Panc1 (cell line): ENCODE measurements at places on chromosomes 16 and 17. TPM values are rescaled to one million over a fixed set of nuclear protein-coding genes. Genes with fewer than 3 reads are reported as not detected.
A peak's percentile ranks its signal among the peaks of the same experiment; 100 is the strongest.

DNA sequence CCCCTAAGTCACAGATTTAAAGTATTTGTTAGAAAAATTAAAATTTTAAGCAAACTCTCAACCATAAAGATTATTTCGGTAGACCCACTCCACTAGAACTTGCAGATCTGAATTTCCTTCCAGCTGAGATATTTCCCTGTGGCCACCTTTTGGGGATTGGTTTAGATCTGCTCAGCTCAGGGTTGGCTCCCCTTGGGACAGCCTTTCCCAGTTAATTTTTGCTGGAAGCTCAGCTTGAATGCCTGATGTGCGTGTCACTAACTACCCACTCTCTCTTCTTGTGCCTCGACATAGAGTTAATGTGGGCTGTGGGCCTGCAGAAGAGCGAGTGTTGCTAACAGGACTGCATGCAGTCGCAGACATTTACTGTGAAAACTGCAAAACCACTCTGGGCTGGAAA is 57.6 kb downstream of the YPEL2 start:
- H3K4me3 ChIP-seq = no peak overlapping the region
- no peaks in the 10 kb centered on the region for H3K36me3 ChIP-seq
- H3K27ac ChIP-seq = no peak overlapping the region
- no peaks in the 10 kb centered on the region for H3K4me1 ChIP-seq
- no peak for DNase-seq

Gene GJC1
- 89.4 TPM for total RNA-seq

DNA sequence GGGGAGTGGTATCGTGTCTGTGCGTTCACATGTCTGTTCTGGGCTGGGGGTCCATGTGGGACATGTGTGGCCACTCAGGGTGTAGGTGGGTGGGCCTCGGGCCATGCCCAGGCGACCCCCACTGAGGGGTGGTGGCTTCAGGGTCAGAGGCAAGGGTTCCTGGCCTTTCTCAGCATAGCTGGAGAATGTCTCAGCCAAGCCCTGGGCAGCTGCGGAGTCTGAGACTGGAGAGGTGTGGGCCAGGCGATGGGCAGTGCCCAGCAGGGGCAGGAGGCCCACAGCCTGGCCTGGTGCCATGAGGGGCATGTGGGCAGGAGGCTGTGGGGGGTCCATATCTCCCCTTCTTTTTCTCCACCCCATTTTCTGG is 1.2 kb downstream of the FSCN2 start:
- no peaks in the 10 kb centered on the region for H3K27me3 ChIP-seq
- H3K4me3 ChIP-seq = no peak overlapping the region
- H3K4me1 ChIP-seq = peaks cover 11% of the 10 kb centered on the region
- H3K36me3 ChIP-seq = no peaks in the 10 kb centered on the region
- DNase-seq = no peak
- no peak overlapping the region for H3K27ac ChIP-seq

Gene PTX4
- not detected for total RNA-seq

- no peaks in the 10 kb centered on the region for H3K27me3 ChIP-seq
- no peaks in the 10 kb centered on the region for H3K4me1 ChIP-seq
- H3K27ac ChIP-seq = no peak overlapping the region
- no peaks in the 10 kb centered on the region for H3K36me3 ChIP-seq
Measured at GRCh38 chr17:12731839-12732238, 57.5 kb upstream of the ARHGAP44 start.

Gene NPW
- total RNA-seq = 15.3 TPM

- no peak overlapping the region for H3K27ac ChIP-seq
- H3K4me3 ChIP-seq = no peak overlapping the region
Measured at GRCh38 chr16:70738083-70738977, 52.5 kb upstream of the MTSS2 start.

- H3K4me1 ChIP-seq = 0 out of 2 replicates have a peak, but pooled peaks cover 2% of the 10 kb centered on the region
- no peaks in the 10 kb centered on the region for H3K36me3 ChIP-seq
- H3K4me3 ChIP-seq = no peak overlapping the region
Measured at GRCh38 chr17:29357821-29358232, 32.3 kb upstream of the TAOK1 start.

- no peaks in the 10 kb centered on the region for H3K4me1 ChIP-seq
- no peak for DNase-seq
- no peaks in the 10 kb centered on the region for H3K36me3 ChIP-seq
Measured at GRCh38 chr16:84458606-84459532, 45.6 kb downstream of the MEAK7 start.

Gene OTOP3
- total RNA-seq = not detected

DNA sequence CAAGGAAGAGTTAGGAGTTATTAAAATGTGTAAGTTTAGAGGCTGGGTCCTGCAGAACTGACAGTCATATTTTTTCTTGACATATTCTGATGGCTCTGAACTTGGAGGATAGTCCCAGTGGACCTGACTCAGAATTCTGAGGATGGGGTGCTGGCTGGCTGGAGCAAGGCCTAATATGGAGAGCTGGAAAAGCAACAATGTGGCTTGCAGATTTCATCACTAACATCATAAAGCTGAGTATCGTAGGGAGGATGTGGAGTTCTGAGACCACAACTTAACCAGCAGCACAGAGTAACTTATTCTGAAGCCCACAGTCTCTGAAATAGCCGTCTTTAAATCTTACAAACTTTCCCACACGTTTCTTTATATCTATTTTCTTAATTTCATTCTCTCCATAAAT is 2.3 kb downstream of the KRTAP1-5 start:
- peaks cover 8% of the 10 kb centered on the region; the same call in 1 of the 2 replicates for H3K27me3 ChIP-seq
- H3K27ac ChIP-seq = no peak overlapping the region
- no peaks in the 10 kb centered on the region for H3K4me1 ChIP-seq
- H3K4me3 ChIP-seq = no peak overlapping the region

- no peaks in the 10 kb centered on the region for H3K4me1 ChIP-seq
- no peak overlapping the region for H3K27ac ChIP-seq
- no peak for DNase-seq
- no peaks in the 10 kb centered on the region for H3K36me3 ChIP-seq
- H3K27me3 ChIP-seq = no peaks in the 10 kb centered on the region
Measured at GRCh38 chr16:89956505-89957215, 8.1 kb downstream of the DEF8 start.

GRCh38 chr16:66918803-66919568 is at the start of gene CDH16:
Gene CDH16, minus strand, starts transcription at chr16:66918885. Its CDS starts 820 bp downstream, at chr16:66918065.
- H3K36me3 ChIP-seq = no peaks in the 10 kb centered on the region
- DNase-seq = no peak
- no peak within 1 kb of the TSS for H3K4me3 ChIP-seq
- no peaks in the 10 kb centered on the region for H3K27me3 ChIP-seq

Gene LHX1
- total RNA-seq = 8.6 TPM

Gene HSD11B2
- total RNA-seq = 0.77 TPM

DNA sequence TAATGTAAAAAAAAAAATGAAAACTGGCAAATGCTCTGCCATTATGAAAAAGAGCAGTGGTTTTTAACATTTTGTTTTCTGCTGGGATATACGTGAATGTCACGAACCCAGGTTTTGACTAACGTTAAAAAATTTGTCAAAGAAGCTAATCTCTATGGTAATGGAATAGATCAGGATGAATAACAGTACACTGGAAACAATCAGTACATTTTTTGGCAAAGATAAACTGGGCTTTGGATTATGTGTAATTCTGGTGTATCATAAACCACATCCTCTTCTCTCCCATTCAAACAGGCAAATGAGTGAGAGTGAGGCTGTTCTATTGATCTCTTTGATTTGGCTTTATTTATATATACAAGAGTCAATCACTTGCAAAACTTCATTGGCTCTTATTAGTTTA is 207.0 kb upstream of the IRX3 start:
- H3K4me3 ChIP-seq = no peak overlapping the region
- no peaks in the 10 kb centered on the region; the same call in 1 of the 2 replicates for H3K4me1 ChIP-seq
- no peak for DNase-seq
- H3K27ac ChIP-seq = no peak overlapping the region

- no peaks in the 10 kb centered on the region for H3K4me1 ChIP-seq
- no peak overlapping the region for H3K4me3 ChIP-seq
- H3K27me3 ChIP-seq = no peaks in the 10 kb centered on the region
- no peaks in the 10 kb centered on the region for H3K36me3 ChIP-seq
- no peak for DNase-seq
Measured at GRCh38 chr16:1906055-1906845, 12.0 kb downstream of the HS3ST6 start.

Gene CD300LB
- not detected for total RNA-seq

Gene CCL17
- not detected for total RNA-seq

DNA sequence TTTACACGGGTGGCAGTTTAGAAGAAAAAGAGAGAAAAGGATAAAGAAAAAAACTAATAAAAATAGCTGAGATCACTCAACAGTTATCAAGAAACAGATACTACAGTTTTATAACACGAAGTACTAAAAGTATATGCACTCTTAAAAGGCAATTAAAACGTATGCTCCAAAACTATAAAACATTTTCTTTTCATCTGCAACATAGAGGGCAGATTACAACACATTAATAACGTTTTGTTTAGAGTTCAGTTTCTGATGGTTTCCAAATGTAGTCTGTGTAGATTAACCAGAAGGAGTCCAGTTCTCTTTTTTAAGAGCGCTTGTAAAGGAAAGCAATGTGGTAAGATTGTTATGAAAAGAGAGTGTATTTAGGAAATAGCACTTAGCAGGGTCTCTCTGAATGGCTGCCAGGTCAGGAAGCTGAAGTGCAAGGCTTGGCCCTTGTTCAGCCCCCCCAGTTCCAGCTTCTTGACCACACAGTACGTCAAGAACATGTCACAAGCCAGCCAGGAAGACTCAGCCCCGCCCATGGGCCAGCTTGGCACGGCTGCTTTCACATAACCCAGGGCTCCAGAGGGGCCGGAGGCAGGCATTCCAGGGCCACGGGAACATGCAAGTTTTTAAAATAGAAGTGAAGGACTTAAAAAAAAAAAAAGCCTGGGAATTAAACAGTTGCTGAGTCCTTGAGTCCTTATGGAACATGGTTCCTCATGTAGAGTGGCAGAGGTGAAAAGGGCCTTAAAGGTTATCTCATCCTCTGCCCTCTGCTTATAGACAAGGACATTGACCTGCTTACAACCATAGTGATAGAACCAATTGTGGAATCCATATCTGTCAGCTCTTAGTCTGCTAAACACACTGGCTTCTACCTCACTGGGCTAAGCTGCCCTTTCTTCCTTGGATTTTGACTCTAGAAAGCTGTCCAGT is 147.4 kb upstream of the TBX2 start:
- H3K4me3 ChIP-seq = no peak overlapping the region
- peak overlapping the region; percentile 25; the same call in 1 of the 2 replicates for H3K27ac ChIP-seq
- no peaks in the 10 kb centered on the region for H3K27me3 ChIP-seq
- H3K36me3 ChIP-seq = no peaks in the 10 kb centered on the region
- 0 out of 2 replicates have a peak, but pooled peaks cover 2% of the 10 kb centered on the region for H3K4me1 ChIP-seq

Gene STH
- total RNA-seq = not detected

Gene KCNH6
- total RNA-seq = not detected

DNA sequence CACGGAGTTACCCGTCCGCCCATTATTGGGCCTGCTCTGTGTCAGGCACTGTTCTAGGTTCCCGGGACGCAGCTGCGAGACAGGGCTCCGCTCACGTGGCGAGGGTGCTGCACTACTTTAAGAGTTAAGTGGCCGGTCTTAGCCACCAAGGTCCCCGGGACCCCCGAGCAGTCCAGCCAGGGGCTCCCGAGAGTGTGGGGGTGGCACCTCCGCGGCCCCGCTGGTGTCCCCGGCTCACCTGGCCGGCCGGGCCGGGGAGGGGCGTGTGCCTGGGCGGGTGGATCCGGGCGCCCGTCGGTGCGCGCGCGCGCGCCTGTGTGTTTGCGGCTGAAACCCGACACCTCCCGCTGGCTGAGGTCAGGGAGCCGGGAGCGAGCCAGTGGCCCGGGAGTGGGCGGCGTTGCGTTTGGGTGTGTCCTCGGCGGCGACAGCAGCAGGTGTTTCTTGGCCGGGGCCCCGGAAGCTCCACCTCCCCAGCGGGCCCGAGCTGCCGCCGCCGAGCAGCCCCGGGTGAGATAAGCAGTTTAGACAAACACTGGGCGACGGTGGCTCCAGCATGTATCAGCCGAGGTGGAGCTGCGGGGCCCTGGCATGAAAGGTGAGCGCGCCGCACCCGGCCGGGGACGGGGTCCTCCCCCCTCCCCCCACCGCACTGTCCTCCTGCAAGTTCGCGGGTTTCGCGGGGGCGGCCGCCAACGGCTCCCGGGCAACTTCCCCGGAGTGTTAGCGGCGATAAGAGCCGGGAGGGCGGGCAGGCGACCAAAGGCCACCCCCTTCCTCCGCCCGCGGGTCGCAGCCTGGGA is at the start of gene GSE1:
GSE1 (plus strand) TSS at position 522 of the 803 bp plus-strand sequence; CDS start at position 592, 70 bp downstream.
- H3K27me3 ChIP-seq = no peaks in the 10 kb centered on the region
- H3K36me3 ChIP-seq = no peaks in the 10 kb centered on the region; the same call in 1 of the 2 replicates
- H3K4me3 ChIP-seq = peak within 1 kb of the TSS; percentile 60
- DNase-seq = no peak
- H3K4me1 ChIP-seq = peaks cover 45% of the 10 kb centered on the region
- peak within 1 kb of the TSS; percentile 88 for H3K27ac ChIP-seq

DNA sequence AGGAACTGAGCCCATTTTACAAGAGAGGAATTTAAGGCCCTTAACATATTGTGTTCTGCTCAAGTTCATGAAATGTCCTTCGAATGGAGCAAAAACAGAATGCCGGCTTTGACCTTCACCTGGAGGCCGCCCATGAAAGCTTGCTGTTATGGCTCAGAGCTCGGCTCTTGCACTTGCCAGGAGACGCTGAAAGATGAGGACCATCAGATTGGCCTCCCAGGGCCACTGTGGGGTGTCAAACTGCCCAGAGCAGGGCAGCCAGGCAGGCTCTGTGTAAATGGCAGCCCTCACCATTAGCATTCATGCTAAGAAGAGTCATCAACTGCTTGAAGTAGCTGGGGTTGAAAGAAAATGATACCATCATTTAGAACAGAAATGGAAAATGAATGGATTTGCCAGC is 39.3 kb downstream of the IL21R start:
- no peaks in the 10 kb centered on the region for H3K4me1 ChIP-seq
- H3K27ac ChIP-seq = no peak overlapping the region
- no peaks in the 10 kb centered on the region for H3K27me3 ChIP-seq
- DNase-seq = no peak

- H3K27ac ChIP-seq = peak overlapping the region; percentile 60
- H3K4me1 ChIP-seq = peaks cover 13% of the 10 kb centered on the region
- DNase-seq = no peak
- H3K27me3 ChIP-seq = no peaks in the 10 kb centered on the region
- H3K36me3 ChIP-seq = no peaks in the 10 kb centered on the region
- H3K4me3 ChIP-seq = no peak overlapping the region
Measured at GRCh38 chr17:61354895-61355874, 44.5 kb upstream of the TBX2 start.

Gene KRT32
- total RNA-seq = 0.72 TPM

DNA sequence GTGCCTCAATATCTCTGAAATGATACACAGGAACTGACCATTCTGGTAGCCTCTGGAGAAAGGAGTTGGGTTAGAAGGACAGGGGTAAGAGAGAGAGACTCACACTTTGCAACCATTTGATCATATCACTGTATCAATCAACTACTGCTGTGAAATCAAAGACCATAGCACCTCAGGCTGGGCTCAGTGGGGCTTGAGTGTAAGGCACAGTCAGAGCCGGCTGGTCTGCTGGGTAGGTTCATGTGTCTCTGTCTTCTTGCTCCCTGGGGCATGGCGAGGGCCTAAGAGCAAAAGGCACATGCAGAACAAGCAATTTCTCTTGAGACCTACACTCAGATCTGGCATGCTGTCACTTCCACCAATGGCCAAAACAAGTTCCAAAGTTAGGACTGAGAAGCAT is 46.7 kb upstream of the C16orf82 start:
- H3K4me1 ChIP-seq = no peaks in the 10 kb centered on the region
- DNase-seq = no peak
- no peak overlapping the region for H3K4me3 ChIP-seq
- no peak overlapping the region for H3K27ac ChIP-seq
- no peaks in the 10 kb centered on the region for H3K36me3 ChIP-seq

Gene C16orf74
- 1.5 TPM for total RNA-seq

Gene ITGAD
- not detected for total RNA-seq

Gene GP2
- 5.8 TPM for total RNA-seq

Gene SOCS7
- total RNA-seq = 31.0 TPM

Gene TBX4
- not detected for total RNA-seq

Gene TSPOAP1
- total RNA-seq = 0.05 TPM

GRCh38 chr17:73803964-73804435 is 159.8 kb upstream of the SDK2 start:
- no peak overlapping the region for H3K27ac ChIP-seq
- H3K27me3 ChIP-seq = peaks cover 11% of the 10 kb centered on the region
- DNase-seq = no peak
- H3K36me3 ChIP-seq = no peaks in the 10 kb centered on the region
- H3K4me1 ChIP-seq = no peaks in the 10 kb centered on the region
